ENCODE measurements at places on chromosomes 1 and 21.

DNA sequence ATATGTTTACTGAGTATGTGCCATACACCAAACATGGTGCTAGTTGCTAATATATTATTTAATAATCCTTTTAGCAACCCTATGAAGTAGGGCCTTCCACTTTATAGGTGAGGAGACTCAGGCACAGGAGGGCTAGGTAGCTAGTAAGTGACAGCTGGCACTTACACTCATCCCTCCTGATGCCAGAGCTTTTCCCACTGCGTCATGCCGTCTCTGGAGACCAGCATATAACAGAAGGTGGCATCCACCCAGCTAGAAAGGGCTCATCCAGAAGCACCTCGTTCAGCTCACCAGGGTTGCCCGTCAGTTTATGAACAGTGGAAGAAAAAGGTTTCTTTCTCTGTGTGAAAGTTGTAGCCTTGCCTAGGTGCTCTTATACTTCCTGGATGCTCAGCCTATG lies 108.9 kb downstream of the NOS1AP start:
- no peak for DNase-seq

- no peak for DNase-seq
Observed at GRCh38 chr1:68010543-68010942, 39.9 kb downstream of the DIRAS3 start.

DNA sequence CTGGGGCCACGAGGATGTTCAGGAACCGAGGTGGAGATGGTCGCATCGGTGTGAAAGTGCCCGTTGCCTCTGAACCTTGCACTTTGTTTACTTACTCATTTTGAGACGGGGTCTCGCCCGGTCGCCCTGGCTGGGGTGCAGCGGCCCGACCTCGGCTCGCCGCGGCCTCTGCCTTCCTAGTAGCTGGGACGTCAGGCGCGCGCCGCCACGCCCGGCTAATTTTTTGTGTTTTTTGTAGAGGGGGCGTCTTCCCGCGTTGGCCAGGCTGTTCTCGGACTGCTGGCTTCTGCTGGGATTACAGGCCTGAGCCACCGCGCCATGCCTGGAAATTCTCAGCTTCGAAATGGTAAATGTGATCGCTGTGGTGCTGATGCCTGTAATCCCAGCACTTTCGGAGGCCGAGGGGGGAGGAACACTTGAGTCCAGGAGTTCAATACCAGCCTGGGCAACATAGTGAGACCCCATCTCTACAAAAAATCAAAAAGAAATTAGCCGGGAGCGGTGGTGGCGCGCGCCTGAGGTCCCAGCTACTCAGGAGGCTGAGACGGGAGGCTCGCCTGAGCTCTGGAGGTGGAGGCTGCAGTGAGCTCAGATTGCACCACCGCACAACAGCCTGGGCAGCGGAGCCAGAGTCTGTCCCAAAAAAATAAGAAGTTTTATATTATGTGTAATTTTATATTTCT lies 684 bp upstream of the MRPL20 start:
- DNase-seq = no peak

DNA sequence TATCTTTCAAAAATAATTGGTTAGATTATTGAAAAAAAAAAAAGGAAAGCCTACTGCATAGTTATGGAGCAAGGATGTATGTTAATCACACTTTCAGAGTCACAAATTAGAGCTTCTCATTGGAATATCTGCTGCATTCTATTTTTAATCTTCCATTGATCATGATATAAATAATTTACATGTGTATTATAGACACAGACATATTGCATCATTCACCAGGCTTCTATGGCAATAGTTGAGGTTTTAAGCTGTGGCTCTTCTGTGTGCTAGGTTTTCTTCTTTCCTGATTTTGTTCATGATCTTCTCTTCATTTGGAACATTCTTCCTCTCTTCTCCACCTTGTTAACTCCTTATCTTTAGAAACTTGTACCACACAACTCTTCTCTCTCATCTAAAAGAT lies 123.2 kb upstream of the HMCN1 start:
- no peak for DNase-seq

- DNase-seq = no peak
Observed at GRCh38 chr1:53821380-53821779, 16.7 kb downstream of the NDC1 start.

GRCh38 chr21:28136656-28137255 lies 855.9 kb downstream of the LTN1 start:
- no peak for DNase-seq

DNA sequence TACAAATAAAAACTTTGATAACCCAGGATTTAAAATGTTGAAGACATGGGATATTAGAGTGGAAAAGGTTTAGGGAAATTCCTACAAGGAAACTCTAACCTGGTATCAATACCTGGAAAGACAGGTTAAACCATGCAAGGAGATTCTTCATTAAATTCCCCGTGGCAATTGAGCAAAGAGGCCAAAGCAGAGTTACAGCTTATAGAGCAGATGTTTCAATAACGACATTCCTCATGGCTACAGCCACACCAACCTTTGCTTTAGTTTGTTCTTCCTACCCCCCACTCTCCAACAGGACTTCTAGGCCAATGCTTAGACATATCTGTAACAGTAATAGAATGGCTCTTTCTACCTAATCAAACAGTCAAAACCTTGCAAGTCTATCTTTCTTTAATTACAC lies 271.3 kb downstream of the COL11A1 start:
- no peak for DNase-seq

GRCh38 chr1:115060501-115060900 lies 28.8 kb downstream of the TSPAN2 start:
- DNase-seq = no peak

DNA sequence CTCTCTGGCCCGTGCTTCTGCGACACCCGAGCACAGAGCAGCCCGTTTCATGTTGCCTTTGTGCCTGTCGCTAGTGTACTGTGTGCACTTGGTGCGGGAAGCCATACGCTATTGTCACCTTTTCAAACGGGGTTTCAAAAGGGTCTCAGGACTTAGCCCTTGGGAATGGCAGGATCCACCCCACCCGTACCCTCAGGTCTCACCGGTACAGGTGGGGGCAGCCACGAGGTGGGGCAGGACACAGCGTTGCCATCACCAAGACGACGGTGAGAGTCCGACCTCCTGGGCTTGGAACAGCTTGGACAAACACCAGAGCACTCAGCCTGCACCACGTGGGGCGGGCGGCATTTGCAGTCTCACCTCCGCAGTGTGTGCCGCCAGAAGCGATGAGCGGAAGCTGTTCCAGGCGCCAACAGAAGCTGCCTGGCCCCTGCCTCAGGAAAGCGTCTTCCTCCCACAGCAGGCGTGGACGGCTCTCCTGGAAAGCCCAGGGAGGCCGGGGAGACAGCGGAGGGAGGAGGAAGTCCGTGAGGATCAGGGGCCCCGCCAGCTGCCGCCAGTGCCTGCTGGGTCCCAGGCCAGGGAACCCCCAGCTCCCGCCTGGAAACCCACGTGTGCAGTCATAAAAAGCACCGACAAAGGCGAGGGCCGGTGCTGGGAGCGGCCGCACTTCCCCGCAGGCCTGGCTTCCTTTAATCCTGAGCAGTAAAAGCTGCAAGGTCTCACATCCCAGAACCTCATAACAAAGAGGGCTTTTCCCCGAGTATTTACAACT lies 131.3 kb upstream of the ARHGEF16 start:
- no peak for DNase-seq
